HuH-7.5 (cell line): ENCODE measurements at places on chromosomes 12 and 14.

- no peak for DNase-seq
Measured at GRCh38 chr12:20748198-20748597, 53.1 kb downstream of the SLCO1C1 start.

DNA sequence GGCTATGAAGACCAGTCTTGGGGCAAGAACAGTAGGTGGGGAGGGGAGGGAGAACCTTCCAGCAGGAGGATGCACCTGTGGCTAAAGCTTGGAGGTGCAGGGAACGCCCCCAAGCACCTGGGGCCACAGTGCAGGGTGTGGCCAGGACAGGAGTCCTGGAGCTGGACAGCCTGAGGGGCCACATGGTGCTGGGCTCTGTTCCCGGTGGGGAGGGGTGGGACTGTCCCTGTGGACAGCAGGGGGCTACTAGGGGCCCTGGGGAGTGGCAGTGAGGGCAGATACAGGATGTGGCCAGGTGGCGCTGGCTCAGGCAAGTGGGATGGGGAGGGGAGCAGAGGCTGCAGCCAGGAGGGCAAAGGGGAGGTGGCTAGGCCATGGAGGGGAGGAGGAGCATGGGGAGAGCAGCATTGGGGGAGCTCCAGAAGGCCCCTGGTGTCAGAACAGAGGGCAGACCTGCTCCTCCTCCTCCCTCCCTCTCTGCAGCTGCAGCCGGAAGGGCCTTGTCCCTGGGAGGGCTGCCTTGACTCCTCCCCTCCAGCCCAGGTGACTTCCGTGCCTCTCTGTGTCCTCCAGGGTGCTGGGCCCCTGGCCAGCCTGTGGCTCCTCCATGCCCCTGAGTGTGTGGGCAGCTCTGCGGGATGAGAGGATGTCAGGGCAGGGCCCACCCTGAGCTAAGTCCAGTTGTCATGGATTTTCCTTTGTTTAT is 68.4 kb upstream of the DLK1 start:
- no peak for DNase-seq

GRCh38 chr12:107761502-107761904 is 566 bp upstream of the PRDM4 start:
- no peak for DNase-seq

DNA sequence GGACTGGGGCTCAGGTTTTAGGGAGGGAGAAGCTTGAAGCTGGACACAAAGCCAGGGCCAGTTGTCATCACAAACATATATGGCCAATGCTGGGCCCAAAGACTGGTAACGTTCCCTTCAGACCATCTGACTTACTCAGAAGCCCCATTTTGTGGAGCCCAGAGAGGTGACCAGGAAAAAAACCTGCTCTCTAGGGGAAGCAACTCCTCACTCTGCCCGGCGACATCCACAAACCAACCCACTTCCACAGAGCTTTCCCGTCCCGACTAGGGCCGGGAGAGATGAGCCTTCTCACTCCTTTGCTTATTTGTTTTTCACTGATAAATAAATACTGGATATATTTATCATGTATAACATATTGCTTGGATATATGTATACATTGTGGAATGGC is 180.9 kb upstream of the RTL1 start:
- no peak for DNase-seq

GRCh38 chr14:24695265-24696241 is 61.6 kb upstream of the GZMB start:
- DNase-seq = no peak

DNA sequence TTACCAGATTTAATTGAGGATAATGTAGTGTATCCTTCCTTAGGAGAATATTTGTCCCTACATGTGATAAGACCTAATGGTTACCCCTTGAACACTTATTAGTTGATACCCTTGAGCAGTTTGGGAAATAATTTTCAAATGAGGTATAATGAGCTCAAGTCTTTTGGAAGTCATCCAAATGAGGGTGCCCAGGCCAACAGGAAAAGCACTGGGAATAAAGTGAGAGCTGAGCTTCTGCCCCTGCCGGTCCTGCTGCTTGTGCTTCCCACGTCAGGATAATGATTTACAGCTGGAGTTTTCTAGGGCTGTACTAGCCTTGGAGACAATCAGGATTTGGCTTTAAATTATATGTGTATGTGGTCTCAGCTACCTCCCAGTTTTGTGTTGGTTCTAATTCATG is 178.8 kb upstream of the FRMD6 start:
- DNase-seq = no peak

DNA sequence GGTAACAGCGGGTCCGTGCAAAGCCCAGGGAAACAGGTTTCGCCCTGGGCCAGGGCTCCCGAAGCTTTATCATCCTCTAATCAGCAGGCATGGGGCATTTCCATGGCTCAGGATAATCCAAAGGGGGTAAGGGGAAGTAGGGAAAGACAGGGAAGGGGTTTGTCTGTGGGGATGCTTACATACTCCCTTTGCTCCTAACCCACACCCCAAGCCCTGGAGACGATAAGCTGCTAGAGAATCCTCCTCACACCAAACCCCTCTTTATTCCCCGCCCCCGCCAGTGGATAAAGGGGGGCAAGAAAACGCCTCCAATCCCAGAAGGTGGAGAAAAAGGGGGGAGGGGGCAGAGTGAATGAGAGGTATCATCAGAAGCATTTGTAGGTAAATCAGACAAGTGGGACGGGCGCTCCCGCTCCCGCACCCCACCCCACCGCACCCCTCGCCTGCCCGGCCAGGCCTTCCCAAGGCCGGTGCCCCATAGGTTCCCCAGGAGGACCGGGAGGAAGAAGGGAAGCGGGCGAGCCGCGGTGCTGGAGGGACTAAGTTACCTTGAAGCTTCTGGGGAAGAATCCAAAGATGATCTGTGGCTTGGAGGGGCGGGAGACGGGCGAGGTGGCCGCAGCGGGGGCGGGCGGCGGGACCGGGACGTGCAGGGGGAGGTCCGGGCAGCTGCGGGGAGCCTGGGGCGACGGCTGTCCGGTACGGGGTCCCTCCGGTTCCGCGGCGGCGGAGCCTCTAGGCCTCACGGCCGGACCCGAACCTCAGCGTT is 762 bp downstream of the PPP2R5E start:
- DNase-seq = no peak

- DNase-seq = no peak
Measured at GRCh38 chr14:55109836-55110235, 19.2 kb upstream of the LGALS3 start.

DNA sequence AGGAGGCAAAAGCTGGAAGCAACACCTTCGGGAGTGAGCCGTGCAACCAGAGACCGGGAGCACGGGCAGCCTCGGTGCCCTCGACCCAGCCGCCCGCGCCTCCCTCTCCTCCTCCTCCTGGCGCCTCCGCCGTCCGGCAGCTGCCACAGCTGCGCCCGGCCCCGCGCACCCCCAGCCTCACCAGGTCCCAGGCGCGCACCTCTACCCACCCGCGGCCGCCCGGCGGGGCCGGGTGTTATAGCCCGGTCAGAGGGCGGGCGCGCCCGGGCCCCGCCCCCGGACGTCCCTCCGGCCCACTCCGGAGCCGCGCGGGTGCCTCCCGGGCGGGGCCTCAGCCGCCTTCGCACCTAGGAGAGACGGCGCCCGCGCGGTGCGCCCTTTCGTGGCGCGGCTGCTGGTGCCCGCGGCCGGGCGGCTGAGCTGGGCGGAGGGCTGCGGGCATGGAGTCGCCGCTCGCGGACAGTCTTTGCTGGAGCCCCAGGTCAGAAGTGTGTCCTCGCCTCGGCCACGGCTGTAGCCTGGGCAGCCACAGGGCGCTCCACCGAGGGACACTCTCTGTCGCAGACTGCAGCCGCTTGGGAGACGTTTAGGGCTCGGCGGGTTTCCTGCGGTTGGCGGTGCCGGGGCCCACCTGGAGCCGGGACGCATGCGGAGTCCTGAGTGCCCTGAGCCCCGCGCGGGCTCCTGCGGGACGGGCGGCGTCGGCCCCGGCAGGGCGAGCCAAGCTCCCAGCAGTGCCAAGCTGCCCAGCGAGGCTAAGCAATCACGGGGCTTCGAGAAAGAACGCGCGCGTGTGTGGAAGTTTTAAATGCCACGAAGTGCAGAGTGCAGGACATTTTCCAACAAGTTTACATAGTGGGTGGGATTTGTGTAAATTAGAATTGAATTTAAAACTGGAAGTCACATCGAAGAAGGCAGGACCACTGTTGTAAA is at the start of gene CPM:
Gene CPM, minus strand, starts transcription at position 211 of the 933 bp plus-strand sequence. CDS start 334 bp downstream, outside the sequence.
- DNase-seq = peak; percentile 88

- DNase-seq = peak; percentile 33
Measured at GRCh38 chr14:90760591-90761316, 55.5 kb downstream of the TTC7B start.

- no peak for DNase-seq
Measured at GRCh38 chr12:95857156-95857555, 1.6 kb upstream of the SNRPF start.

DNA sequence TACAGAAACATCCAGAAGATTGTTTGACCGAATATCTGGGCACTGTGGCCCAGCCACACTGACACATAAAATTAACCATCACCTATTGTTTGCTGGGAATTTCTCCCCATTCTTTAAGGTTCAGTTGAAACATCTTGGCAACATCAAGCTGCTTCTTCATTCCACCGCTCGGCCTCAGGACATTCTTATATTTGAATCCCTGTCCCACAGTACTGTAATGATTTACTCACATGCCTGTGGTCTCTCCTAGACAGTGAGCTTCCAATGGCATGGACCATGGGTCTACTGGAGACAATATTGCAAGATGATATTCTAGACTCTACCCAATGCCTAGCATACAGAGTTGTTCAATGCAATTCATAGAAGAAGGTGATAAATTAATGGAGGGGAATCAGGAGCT is 56.1 kb downstream of the EMP1 start:
- DNase-seq = no peak

- DNase-seq = no peak
Measured at GRCh38 chr12:47910981-47911380, 6.2 kb upstream of the VDR start.

GRCh38 chr12:69497308-69498026 is 27.3 kb downstream of the FRS2 start:
- DNase-seq = no peak

GRCh38 chr12:131864469-131864868 is 30.0 kb upstream of the ULK1 start:
- DNase-seq = no peak

- no peak for DNase-seq
Measured at GRCh38 chr12:131869871-131870418, 24.5 kb upstream of the ULK1 start.

DNA sequence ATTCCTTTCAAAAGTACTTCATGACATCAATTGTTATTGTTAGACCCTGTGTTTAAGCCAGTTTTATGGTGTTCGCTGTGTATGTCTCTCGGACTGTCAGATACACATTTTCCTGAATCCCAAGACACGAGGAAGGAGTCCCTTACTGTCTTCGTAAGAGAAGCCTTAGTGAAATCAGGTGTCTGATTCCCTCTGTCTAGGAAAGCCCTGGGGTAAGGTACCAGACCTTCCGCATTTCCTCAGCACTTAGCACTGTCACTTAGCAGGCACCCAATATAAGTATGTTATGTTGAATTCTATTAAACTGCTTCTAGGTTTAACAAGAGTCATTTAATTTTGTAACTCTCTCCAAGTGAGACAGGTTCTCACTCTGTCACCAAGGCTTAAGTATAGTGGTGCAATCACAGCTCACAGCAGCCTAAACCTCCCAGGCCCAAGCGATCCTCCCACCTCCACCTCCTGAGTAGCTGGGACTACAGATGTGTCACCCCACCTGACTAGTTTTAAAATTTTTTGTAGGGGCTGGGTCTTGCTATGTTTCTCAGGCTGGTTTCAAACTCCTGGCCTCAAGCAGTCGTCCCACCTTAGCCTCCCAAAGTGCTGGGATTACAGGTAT is 111.0 kb downstream of the BBS10 start:
- no peak for DNase-seq

GRCh38 chr12:54028314-54029201 is at the start of gene HOXC6:
HOXC6 (plus strand) TSS chr12:54028440; CDS start chr12:54028522, 82 bp downstream.
- DNase-seq = peak; percentile 89

DNA sequence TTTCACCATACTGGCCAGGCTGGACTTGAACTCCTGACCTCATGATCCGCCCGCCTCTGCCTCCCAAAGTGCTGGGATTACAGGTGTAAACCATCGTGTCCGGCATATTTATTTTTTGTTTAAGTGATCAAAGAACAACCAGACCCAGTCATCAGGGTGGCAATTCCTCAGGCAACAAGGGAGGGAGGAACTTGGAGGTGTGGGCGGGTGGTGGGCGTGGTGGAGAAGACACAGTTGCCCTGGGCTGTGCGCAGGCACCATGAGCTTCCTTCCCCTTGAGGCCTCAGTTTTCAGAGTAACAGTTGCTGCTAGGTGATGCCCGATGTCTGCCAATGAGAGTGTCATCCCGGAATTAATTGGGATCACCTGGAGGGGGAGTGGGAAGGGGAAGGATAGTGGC is 191.7 kb downstream of the ALG10 start:
- no peak for DNase-seq

GRCh38 chr12:104486363-104486750 is 29.6 kb downstream of the CHST11 start:
- no peak for DNase-seq

DNA sequence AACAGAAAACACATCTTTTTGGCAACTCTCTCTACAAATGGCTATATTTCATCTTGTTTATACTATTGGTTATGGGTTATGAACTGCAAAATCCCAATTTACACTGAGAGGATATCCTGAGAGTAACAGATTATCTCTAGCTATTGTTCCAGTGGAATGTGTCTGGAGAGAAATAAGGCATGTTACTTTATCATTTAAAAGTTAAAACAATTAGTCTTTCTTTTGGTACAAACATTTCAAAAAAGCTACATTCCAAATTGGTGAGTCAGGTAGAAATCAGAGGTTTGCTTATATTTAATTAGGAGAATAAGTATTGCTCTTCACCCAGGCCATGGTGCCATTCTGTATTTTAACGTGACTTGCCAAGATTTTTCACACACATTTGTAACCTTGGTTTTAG is 411.6 kb downstream of the CCER1 start:
- DNase-seq = no peak

GRCh38 chr12:113862590-113863454 is 103.3 kb downstream of the RBM19 start:
- DNase-seq = no peak

DNA sequence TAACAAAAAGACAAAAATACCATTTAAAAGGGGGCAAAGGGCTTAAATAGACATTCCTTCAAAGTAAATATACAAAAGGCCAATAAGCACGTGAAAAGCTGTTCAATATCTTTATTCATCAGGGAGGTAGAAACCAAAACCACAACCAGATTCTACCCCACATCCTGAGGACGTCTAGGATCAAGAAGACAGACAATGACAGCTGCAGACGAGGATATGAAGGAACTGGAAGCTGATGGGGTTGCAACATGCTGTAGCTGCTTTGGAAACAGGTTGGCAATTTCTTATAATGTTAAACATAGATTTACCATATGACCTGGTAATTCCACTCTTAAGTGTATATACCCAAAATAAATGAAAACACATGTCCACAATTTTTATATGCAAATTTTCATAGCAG is 85.1 kb upstream of the C14orf180 start:
- DNase-seq = no peak

DNA sequence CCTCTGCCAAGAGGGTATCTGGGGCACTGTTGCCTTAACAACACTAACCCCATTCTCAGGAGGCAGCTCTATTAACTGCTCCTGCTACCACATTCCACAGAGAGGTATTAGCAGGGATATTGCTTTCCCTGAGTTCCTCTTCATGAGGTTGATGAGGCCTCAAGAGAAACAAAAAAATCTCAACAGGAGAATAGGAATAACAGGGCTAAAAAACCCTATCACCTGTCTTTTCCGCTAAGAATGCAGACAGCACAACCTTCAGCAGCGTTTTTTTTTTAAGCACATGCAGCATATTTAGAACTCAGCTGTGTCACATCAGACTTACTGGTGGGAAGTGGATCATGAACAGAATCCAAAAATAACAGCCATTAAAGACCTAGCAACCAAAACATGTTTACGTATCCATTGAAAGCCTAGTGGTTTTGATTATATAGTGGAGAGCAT is 29.2 kb downstream of the ATF7 start:
- DNase-seq = no peak

GRCh38 chr12:47190271-47190750 is 110.6 kb upstream of the AMIGO2 start:
- no peak for DNase-seq
